NCI-H187 treated with DMSO at 0.1 percent for 48 hours (cell line): ENCODE measurements at places on chromosomes 1 and 21.

GRCh38 chr1:43396059-43396458, 6.4 kb downstream of the SZT2 start:
- DNase-seq: no peak

GRCh38 chr1:116521186-116521585, 49.6 kb downstream of the CD58 start:
- DNase-seq: no peak

DNA sequence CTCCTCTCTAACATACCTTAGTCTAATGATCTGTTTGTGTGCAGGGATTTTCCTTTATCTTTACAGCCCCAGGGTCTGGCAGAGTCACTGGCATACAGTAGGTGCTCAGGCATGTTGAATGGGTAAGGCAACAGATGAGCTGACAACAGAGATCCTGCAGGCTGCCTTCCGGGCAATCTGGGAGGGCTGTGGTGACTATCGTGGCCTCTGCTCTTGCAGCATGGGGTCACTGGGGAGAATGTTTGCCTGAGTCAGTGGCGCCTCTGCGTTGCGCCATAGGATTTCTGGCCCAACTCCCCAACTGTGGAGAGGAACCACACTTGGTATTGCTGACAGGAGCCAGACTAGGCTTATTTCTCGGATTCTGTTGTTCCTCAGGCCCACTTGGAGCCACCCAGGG, 93.8 kb downstream of the LAMC2 start:
- DNase-seq: no peak

DNA sequence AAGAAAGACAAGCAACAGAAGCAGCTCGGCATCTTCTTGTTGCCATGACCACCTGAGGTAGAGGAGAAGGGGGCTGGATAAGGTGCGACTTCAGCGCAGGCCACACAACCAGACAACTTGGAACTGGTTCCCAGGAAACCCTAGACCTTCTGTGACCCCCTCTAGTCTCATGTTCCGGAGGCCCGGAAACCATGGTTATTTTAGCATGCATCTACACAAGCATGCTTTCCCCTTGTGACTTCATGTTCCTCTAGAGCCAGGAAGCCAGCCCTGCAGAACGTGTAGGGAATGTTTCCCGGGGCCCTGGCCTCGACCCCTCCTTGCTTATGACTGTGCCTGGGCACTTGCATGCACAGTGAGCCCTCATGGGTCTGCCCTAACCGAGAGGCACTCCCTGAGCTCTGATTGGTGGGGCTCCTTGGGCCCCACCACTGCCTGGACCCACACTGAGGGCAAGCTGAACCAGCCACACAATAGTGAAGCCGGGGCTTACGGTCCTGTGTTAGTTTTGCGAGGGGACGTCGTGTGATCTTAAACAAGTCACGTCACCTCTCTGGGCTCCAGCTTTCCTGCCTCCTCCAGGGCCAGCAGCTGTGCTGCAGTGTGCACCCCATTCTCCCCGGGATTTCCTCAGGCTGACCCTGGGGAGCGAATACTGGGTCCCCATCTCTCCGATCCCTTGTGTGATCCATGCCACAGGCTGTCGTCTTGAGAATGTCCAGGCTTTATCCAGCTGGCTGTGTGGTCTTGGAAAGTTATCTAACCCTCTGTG, 12.0 kb upstream of the MX2 start:
- DNase-seq: no peak

DNA sequence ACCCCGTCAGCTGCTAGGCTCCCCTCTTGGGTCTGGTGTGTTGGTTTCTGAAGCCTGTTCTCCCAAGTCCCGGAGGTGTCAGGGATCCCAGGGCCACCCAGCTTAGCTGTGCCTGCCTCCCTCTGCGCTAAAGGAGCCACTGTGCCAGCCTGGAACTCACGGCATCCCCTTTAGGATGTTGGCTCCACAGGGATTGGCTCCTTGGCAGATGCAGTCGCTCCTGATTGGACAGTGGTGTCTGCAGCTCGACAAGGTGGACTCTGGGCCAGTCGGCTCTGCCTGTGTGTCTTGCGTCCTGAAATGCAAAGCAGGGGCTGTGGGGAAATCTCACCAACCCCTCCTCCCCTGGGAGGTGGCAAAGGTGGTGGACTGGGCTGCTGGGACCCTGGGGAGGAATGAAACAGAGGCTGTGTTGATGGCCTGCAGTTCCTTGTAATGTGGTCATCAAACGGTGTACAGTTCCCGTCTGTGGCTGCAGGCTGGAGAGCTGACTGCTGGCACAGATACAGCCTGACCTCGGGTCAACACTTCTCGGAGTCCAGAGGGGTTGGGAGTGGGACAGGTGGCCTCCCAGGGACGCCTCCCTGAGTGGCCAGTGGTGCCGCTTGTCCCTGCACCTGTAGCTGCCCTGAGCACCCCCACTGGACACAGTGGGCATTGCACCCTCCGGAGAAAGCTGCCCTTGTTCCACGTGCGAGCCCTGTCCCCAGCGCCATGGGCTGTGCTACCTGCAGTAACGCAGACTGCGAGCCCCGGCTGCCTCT, 11.5 kb upstream of the KCNAB2 start:
- DNase-seq: no peak

DNA sequence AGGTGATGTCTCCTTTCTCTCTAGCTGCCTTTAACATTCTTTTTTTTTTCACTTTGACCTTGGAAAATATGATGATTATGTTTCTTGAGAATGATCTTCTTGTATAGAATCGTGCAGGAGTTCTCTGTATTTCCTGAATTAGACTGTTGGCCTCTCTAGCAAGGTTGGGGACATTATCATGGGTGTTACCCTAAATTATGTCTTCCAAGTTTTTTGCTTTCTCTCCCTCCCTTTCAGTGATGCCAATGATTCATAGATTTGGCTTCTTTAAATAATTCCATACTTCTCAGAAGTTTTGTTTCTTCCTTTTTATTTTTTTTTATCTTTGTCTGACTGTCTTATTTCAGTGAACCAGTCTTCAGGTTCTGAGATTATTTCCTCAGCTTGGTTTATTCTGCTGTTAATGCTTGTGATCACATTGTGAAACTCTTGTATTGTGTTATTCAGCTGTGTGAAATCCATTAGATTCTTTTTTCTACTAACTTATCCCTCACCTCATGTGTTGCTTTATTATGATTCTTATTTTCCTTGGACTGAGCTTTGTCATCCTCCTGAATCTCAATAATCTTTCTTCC, 268.4 kb upstream of the NRIP1 start:
- no peak for DNase-seq

DNA sequence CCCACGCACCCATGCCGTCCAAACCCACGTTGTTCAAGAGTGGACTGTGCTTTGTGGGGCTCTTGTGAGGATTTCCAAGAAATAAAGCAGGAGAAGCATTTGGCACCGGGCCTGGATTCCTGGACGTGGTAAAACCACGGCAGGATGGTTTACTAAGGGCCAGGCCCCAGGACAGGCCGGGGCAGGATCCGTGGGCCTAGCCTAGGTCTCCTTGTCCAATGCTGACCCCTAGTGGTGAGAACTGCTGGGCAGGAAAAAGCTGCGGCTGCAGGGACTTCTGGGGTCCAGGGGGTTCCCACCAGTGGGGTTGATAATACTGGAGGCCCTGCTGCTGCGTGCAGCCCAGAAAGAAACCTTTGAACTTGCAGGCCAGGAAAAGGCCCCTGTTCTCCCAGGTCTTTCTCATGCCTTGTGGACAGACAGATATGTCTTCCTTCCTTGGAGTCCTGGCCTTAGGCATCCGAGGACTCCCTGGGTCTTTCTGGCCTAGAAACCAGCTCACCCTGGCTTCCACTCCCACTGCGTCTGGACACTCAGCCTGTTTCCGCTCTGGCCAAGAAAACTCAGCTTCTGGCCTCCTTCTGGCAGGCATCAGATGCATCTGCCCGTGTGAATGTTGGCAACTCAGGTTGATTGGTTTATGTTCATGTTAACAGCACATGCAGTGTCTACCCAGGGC, 106.9 kb upstream of the TMEM51 start:
- no peak for DNase-seq

GRCh38 chr1:24568475-24568874, 12.6 kb downstream of the NCMAP start:
- no peak for DNase-seq

- no peak for DNase-seq
These were observed 67.8 kb downstream of the PCSK9 start for GRCh38 chr1:55107101-55107500.

- no peak for DNase-seq
These were observed 552.5 kb upstream of the ADAMTS5 start for GRCh38 chr21:27519361-27519760.

- DNase-seq: no peak
These were observed 374.9 kb upstream of the PTBP2 start for GRCh38 chr1:96346719-96347118.

DNA sequence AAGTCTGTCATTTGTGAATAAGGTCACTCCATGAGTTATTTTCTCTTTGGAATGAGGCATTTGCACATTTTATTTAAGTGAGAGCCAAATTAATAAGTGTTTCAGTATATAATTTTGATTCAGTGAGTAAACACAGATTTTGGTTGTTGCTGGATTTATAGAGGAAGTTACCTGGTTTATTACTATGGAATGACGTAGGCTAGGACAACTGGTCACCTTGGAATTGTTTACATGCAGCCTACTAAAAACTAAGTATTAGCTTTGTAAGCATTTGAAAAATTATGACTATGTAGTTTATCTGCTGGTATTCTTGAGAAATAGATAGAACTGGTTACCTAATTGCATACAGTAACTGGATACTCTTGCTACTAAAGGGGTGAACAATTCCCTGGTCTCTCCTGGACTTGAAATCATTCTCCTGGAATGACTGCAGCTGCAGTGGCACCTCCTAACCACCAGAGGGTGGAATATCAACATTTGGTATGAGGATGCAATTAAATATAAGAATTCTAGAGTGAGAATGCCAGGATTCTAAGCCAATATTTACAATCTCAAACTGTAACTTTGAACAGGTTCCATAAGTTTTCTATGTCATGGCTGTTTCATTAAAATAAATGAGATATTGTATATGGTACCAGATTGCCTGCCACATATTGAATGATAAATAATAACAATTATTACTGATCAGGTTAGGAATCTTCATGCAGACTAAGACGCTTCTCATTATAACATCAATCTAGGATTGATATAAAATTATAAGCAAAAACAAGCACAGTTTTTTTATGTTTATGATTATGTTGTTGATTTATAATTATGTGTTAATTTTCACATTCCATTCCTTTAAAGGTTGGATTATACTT, 3.5 kb upstream of the KRTAP27-1 start:
- DNase-seq: no peak

DNA sequence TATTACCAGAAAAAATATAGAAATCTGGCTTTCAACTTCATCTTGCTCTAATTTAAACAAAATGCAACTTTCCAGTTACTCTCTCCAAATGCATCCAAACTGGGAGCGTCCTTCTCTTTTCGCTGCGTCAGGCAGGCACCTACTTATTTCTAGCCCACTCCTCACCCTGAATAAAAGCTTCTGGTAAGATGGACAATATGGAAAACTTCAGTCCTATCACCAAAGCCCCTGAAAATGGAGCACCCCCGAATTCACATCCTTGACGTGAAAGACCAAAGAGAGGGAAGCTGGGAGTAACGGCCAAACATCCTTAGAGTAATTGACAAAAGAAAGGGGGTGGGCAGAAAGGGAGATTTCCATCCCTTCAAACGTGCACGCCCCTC, 5.5 kb upstream of the PROX1 start:
- DNase-seq: no peak

- DNase-seq: no peak
These were observed 115.4 kb downstream of the RIPK4 start for GRCh38 chr21:41651406-41651805.

GRCh38 chr1:47986761-47987200, 10.4 kb downstream of the TRABD2B start:
- no peak for DNase-seq

DNA sequence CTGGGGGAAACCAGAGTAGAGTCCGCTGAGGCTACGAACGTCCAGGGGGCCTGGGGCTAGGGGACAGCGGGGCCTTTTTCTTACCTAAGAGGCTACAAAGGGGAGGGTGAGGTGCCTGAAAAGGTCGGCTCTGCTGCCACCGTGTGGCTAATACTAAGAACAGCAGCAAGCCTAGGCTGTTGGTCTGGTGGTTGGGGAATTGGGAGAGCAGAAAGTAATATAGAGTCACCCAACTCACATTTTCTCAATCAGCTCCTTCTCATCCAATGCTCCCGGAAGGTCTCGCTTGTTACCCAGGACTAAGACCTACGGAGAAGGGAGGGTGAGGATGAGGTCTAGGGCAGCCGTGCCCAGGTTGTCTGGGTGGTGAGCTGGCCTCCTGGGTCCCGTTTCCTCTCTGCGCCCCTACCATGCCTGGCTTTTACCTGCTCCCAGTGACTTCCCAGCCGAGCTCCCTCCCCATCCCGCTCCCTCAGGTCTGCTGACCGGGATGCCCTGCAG, 9.3 kb downstream of the ARL8A start:
- DNase-seq: peak; percentile 66

DNA sequence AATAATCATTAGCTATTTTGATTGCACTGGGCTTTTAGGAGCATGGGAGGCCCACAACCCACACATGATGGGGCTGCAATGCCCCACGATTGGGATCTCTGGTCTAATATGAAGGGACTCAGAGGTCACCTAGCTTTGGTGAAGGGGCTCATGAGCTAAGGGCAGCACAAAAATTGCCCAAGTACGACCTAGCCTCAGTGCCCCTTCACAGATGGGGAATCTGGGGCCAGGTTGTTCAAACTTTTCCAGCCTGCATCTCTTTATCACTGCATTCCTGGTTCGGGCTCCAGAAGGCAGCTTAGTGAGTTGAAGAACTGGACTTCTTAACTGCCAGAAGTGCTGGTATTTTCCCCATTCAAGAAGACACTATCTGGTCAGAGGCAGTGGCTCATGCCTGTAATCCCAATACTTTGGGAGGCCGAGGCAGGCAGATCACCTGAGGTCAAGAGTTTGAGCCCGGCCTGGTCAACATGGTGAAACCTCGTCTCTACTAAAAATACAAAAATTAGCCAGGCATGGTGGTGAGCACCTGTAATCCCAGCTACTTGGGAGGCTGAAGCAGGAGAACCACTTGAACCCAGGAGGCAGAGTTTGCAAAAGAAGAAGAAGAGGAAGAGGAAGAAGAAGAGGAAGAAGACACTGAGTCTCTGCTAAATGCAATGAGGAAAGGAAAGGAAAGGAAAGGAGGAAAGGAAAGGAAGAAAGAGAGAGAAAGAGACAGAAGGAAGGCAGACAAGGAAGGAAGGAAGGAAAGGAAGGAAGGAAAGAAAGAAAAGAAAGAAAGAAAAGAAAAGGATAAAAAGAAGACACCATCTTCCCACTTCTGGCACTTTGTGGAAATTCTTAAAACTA, 258.5 kb upstream of the IRF2BP2 start:
- no peak for DNase-seq

DNA sequence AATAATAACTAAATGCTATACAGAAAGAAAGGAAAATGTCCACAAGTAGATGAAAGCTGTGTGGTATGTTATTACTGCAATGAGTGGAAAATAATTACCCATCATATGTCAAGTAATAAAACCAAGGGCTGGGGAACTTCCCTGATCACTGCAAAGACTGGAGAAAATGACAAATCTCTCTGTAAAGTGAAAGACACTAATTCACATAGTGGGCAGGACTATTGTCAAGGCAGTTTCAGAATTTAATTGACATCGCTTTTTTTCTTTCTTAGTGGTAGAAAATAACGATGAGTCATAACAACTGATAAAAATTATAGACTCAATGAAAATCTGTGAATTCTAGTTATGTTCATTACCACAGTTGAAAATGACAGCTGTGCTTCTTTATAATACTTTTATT, 153.7 kb upstream of the ST6GALNAC5 start:
- no peak for DNase-seq

- DNase-seq: no peak
These were observed 110.4 kb downstream of the EPHB2 start for GRCh38 chr1:22821027-22821426.
